Activated naive CD8-positive, alpha-beta T cell treated with anti-CD3 and anti-CD28 coated beads for 36 hours (primary cell): ENCODE measurements at places on chromosomes 1 and 21. TPM values are rescaled to one million over a fixed set of nuclear protein-coding genes. Genes with fewer than 3 reads are reported as not detected.

The TACSTD2 gene
- 0.08 TPM for total RNA-seq

The HAO2 gene
- total RNA-seq = not detected

The TMPRSS3 gene
- total RNA-seq = 50.7 TPM

The GJC2 gene
- total RNA-seq = 1.2 TPM

The MYOG gene
- total RNA-seq = not detected

The LIN28A gene
- total RNA-seq = not detected

DNA sequence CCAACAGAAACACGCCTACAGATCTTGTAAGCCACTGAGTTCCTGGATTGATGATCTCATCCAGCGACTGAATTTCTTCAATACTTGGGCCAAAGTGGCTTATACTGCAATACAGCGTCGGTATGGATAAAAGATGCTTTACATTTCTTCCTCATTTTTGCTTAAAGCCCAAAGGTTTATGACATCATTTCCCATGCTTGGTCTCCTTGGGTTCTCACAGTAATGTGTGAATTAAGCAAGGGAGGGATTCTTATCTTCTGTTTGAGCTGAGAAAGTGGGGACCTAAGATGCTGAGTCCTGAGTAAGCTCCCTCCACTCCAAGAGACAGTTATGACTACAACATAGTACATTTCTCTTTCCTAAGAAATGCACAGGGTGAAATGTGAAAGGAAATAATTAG lies 39.5 kb downstream of the LBR start:
- no peak overlapping the region for H3K4me3 ChIP-seq
- DNase-seq = no peak
- H3K27me3 ChIP-seq = no peaks in the 10 kb centered on the region

- peaks cover 1% of the 10 kb centered on the region for H3K36me3 ChIP-seq
- no peak for DNase-seq
- H3K4me3 ChIP-seq = no peak overlapping the region
These were observed 17.1 kb upstream of the KIF1B start for GRCh38 chr1:10193288-10193687.

DNA sequence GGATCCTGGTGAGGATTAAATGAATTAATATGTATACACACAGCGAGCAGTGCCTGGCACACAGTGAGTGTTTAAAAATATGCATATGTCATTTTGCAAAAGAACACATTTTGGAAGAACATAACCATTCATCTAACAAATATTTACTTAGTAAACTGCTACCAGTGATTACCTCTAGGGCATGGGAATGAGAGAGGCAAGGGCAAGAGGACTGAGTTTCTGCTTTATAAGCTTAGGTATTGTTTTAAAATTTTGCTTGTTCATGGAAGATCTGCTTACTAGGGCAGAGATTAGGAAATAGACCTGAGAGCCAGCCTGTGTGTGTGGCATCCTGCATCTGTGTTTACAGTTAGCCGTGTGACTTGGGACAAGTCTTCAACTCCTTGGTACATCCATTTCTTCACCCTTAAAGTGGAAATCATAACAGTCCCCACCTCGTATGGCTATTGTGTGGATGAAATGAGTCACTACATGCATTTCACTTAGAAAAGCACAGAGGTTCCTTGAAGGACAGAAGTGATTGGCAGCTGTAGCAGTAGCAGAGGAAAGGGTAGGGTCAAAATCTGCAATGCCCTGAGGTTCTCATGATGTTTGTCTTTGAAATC lies 198.5 kb upstream of the FMN2 start:
- no peak for DNase-seq
- H3K4me1 ChIP-seq = peaks cover 2% of the 10 kb centered on the region
- peaks cover 4% of the 10 kb centered on the region for H3K27me3 ChIP-seq

DNA sequence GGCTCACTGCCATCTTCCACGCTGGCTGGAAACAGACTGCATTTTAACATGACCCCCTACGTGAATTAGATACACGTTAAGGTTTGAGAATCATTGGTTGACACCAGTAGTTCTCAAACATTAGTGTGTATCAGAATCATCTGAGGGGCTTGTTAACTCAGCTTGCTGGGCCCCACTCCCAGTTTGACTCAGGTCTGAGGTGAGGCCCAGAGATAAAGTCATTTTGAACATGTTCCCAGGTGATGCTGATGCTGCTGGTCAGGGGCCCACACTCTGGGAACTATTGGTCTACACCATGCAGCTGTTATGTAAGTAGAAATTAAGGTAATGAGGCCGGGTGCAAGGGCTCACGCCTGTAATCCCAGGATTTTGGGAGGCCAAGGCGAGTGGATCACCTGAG lies 1.3 kb downstream of the LSM10 start:
- no peak for DNase-seq
- H3K36me3 ChIP-seq = peaks cover 19% of the 10 kb centered on the region
- H3K4me3 ChIP-seq = peak overlapping the region; percentile 98
- no peaks in the 10 kb centered on the region for H3K27me3 ChIP-seq

- DNase-seq = peak; percentile 85
- H3K36me3 ChIP-seq = no peaks in the 10 kb centered on the region
- H3K4me1 ChIP-seq = peaks cover 7% of the 10 kb centered on the region
- no peak overlapping the region for H3K27ac ChIP-seq
- H3K4me3 ChIP-seq = no peak overlapping the region
These were observed 18.1 kb downstream of the GPR157 start for GRCh38 chr1:9110669-9111356.

DNA sequence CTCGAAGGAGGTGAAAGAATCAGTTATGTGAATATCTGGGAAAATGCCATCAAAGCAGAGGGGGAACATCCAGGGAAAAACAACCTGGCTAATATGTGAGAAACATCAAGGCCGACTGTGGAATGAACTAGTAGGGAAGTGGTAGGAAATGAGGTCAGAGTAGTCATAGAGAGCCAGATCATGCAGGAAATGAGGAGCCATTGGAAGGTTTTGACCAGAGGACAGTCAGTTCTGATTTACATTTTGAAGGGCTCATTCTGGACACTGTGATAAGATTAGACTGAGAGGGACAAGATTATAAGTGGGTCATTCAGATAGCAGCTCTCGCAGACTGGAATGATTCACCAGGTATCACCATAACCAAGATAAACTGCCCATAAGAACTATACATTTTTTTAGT lies 63.7 kb downstream of the SYT14 start:
- no peaks in the 10 kb centered on the region for H3K36me3 ChIP-seq
- no peak overlapping the region for H3K27ac ChIP-seq
- H3K4me3 ChIP-seq = no peak overlapping the region

- H3K27me3 ChIP-seq = no peaks in the 10 kb centered on the region
- H3K36me3 ChIP-seq = no peaks in the 10 kb centered on the region
- H3K27ac ChIP-seq = peak within 1 kb of the TSS; percentile 70
- H3K4me1 ChIP-seq = peaks cover 17% of the 10 kb centered on the region
These were observed at the start of gene NCF2 for GRCh38 chr1:183590244-183591191. Gene NCF2 (minus strand): TSS chr1:183590459. CDS start chr1:183590329, 130 bp downstream.

- peaks cover 59% of the 10 kb centered on the region for H3K36me3 ChIP-seq
- no peak overlapping the region for H3K27ac ChIP-seq
- DNase-seq = no peak
- H3K4me1 ChIP-seq = peaks cover 19% of the 10 kb centered on the region
- H3K27me3 ChIP-seq = no peaks in the 10 kb centered on the region
These were observed 18.6 kb downstream of the NTPCR start for GRCh38 chr1:232968965-232969364.

GRCh38 chr1:219792337-219793021 lies 135.9 kb downstream of the SLC30A10 start:
- H3K4me3 ChIP-seq = no peak overlapping the region
- no peaks in the 10 kb centered on the region for H3K4me1 ChIP-seq
- H3K27ac ChIP-seq = no peak overlapping the region
- DNase-seq = no peak
- H3K36me3 ChIP-seq = no peaks in the 10 kb centered on the region

- DNase-seq = no peak
- H3K27me3 ChIP-seq = no peaks in the 10 kb centered on the region
- peaks cover 7% of the 10 kb centered on the region for H3K4me1 ChIP-seq
- peaks cover 8% of the 10 kb centered on the region for H3K36me3 ChIP-seq
- H3K4me3 ChIP-seq = no peak overlapping the region
These were observed 56.6 kb downstream of the ATP1B1 start for GRCh38 chr1:169163059-169163458.

- no peak overlapping the region for H3K27ac ChIP-seq
- peaks cover 14% of the 10 kb centered on the region for H3K4me1 ChIP-seq
- no peak for DNase-seq
- H3K36me3 ChIP-seq = no peaks in the 10 kb centered on the region
- H3K27me3 ChIP-seq = no peaks in the 10 kb centered on the region
These were observed 20.9 kb downstream of the SLC2A7 start for GRCh38 chr1:9005395-9005708.

- no peaks in the 10 kb centered on the region for H3K36me3 ChIP-seq
- no peak overlapping the region for H3K4me3 ChIP-seq
- peaks cover 3% of the 10 kb centered on the region for H3K27me3 ChIP-seq
- DNase-seq = no peak
These were observed 9.1 kb upstream of the COA7 start for GRCh38 chr1:52706941-52707926.

- no peak overlapping the region for H3K27ac ChIP-seq
- peaks cover 16% of the 10 kb centered on the region for H3K27me3 ChIP-seq
- DNase-seq = no peak
- H3K4me1 ChIP-seq = no peaks in the 10 kb centered on the region
- no peaks in the 10 kb centered on the region for H3K36me3 ChIP-seq
- no peak overlapping the region for H3K4me3 ChIP-seq
These were observed 131.8 kb downstream of the CTH start for GRCh38 chr1:70542856-70543255.

DNA sequence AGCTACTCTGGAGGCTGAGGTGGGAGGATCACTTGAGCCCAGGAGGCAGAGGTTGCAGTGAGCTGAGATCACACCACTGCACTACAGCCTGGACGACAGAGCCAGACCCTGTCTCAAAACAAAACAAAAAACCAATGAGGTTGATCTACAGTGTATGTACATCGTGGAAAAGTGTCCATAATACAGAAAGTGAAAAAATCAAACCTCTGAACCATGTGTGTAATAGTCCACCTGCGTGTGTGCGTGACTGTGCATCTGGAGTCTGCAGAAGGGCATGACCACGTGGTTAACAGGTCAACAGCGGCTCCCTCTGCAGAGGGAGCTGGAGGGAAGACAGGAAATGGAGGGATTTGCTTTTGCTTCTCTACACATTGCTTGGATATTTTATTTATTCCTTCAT lies 32.4 kb upstream of the ENO1 start:
- H3K27me3 ChIP-seq = no peaks in the 10 kb centered on the region
- no peak for DNase-seq
- peak overlapping the region; percentile 79 for H3K27ac ChIP-seq
- no peak overlapping the region for H3K4me3 ChIP-seq

- DNase-seq = peak; percentile 59
- H3K27ac ChIP-seq = peak overlapping the region; percentile 84
- H3K4me1 ChIP-seq = peaks cover 55% of the 10 kb centered on the region
- peaks cover 49% of the 10 kb centered on the region for H3K36me3 ChIP-seq
These were observed 16.1 kb downstream of the ENSA start for GRCh38 chr1:150613061-150613920.

GRCh38 chr1:61241411-61241838 lies 159.1 kb downstream of the NFIA start:
- no peaks in the 10 kb centered on the region for H3K36me3 ChIP-seq
- H3K4me3 ChIP-seq = no peak overlapping the region
- no peaks in the 10 kb centered on the region for H3K27me3 ChIP-seq
- peak overlapping the region; percentile 42 for H3K27ac ChIP-seq

DNA sequence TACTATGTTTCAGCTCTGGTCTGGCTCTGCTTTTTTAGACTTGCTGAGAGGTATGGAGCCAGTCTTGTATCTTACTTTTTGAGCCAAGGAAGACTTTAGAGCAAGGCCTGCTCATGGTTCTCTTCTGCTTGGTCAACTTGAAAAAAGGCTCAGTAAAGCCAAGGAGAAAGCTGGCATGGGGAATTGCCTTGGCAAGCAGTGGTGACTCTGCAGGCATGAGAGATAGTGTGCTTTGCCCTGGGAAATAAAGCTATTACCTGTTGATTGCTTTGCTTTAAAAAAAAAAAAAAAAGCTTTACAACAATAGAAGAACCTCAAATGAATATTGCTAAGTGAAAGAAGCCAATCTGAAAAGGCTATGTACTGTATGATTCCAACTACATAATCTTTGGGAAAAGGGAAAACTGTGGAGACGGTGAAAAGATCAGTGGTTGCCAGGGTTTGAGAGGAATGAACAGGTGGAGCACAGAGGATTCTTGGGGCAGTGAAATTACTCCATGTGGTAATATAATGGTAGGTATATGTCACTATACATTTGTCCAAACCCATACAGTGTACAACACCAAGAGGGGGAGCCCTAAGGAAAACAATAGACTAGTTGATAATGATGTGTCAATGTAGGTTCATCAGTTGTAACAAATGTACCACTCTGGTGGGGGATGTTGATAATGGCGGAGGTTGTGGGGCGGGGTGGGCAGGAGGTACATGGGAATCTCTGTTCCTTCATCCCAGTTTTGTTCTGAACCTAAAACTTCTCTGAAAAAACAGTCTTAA lies 87.6 kb downstream of the HMCN1 start:
- H3K27me3 ChIP-seq = peaks cover 28% of the 10 kb centered on the region
- H3K27ac ChIP-seq = no peak overlapping the region
- H3K4me1 ChIP-seq = no peaks in the 10 kb centered on the region

DNA sequence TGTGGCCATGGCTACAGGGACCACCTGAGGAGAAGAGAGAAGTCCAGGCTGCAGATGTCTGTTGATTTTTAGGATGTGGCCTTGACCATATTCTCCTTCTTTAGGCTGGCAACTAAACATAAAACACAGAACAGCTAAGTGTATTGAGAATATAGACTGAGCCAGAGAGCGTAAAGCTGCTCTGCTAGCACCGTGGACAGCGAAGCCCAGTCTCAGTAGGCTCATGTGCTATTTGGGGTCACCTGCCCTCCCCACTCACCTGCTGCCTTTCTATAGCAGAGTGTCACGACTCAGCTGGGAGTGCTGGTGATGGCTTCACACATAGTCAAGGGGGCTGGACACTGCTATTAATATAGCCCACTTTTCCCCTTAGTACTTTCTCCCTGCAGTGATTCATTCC lies 278.5 kb downstream of the KCNH1 start:
- no peak overlapping the region for H3K4me3 ChIP-seq
- no peaks in the 10 kb centered on the region for H3K27me3 ChIP-seq
- H3K4me1 ChIP-seq = no peaks in the 10 kb centered on the region
- DNase-seq = no peak

DNA sequence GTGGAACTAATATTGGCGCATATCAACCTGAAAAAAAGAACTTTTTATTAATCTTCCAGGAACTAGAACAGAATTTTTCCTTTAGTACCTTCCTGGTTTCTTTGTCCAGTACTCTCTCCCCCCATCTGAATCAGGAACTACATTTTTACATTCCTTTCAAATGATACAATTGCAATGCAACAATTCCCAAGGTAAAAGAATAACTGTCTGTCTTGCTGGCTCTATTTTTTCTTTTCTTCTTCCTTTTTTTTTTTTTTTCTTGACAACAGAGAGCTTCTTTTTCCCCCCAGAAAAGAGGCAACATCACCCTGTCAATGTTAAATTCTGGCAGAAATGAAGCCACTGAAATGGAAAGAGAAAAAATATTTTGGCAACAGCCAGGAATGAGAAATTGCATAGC lies 4.5 kb upstream of the CD101 start:
- H3K36me3 ChIP-seq = peaks cover 1% of the 10 kb centered on the region
- DNase-seq = no peak
- H3K4me1 ChIP-seq = peaks cover 12% of the 10 kb centered on the region
- H3K4me3 ChIP-seq = no peak overlapping the region
- no peak overlapping the region for H3K27ac ChIP-seq
